ENCODE measurements at places on chromosomes 1 and 21.

DNA sequence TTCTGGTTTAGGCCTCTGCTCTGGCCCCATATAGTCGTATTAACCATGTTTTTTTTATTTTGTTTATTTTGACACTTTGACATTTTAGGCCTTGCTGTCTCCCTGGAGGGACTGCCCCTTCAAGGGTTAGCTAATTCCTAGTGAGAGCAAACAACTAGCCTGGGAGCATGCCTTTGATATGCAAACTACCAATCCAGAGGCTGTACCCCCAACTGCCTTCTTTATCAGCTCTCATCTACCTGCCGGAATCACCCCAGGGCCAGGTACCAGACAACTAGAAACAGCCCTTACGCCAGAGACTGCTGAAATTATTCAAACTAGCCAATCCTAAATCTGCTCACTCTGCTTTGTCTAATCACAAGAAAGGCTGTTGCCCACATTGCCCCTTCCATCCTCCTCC is 13.0 kb upstream of the ST6GALNAC5 start:
- no peak for DNase-seq

- no peak for DNase-seq
Measured at GRCh38 chr1:109609881-109610280, 9.5 kb downstream of the GNAT2 start.

GRCh38 chr1:214609692-214610091 is 6.7 kb downstream of the CENPF start:
- DNase-seq, result no peak

DNA sequence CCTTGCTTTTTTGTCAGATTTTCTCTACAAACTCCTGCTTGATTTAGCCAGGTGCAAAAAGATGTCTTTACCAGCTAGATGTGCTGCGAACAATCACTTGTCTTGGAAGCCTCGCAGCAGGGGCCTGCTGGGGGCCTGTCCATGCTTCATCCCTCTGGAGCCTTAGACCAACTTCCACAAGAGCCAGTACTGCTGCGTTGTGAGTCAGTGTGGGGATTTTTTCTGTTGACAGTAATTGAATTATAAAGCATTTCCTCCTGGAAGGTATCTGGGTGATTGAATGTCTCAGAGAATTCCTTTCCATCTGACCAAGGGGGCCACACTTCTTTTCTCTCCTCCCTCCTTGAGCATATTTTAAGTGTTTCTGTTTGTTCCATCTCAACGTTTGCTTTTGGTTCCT is 40.4 kb upstream of the LDLRAP1 start:
- DNase-seq, result no peak

DNA sequence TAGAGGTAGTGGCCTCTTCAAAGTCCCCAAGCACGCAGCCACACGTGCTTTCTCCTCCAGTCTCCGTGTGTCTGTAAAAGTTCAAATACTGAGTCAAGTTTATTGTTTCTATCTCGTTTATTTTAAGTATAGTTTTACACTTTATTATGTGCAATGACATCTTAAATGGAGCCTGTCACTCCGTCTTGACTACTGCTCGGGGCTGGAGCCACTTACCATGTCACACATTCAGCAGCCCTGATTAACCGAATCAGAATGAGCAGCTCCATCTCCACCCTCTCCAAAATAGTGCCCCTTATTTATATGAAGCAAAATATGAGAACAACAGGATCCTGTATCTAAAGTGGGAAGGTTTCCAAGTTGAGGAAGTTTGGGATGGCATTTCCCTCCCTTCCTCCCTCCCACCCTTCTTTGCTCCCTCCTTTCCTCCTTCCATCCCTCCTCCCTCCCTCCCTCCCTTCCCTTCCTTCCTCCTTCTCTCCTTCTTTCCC is 201.0 kb downstream of the PBX1 start:
- no peak for DNase-seq

DNA sequence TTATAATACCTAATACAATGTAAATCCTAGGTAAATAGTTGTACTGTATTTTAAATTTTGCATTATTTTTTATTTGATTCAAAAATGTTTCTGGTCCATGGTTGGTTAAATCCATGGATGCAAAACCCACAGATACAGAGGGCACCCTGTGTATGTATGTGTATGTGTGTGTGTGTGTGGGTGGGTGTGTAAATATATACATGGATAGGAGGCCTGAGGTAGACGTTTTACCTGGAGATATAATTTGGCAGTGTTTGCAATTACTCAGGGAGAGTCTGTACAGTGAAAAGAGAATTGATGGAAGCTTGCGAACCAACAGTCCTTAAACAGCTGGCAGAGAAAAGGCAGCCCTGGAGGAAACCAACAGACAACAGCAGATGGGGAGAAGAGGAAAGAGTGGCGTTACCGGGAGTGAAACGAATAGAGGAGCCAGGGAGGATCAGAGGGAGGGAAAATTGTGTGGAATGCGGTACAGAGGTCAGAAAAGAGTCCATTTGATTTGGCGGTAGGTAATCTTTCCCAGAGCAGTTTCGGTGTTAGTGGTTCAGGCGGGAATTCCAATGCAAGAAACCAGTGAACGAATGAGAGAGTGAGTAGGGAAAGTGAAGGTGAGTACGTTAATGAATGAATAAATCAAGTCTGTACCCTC is 47.9 kb upstream of the NBL1 start:
- DNase-seq, result no peak

- DNase-seq, result no peak
Measured at GRCh38 chr1:153444078-153444477, 16.4 kb downstream of the S100A7 start.

DNA sequence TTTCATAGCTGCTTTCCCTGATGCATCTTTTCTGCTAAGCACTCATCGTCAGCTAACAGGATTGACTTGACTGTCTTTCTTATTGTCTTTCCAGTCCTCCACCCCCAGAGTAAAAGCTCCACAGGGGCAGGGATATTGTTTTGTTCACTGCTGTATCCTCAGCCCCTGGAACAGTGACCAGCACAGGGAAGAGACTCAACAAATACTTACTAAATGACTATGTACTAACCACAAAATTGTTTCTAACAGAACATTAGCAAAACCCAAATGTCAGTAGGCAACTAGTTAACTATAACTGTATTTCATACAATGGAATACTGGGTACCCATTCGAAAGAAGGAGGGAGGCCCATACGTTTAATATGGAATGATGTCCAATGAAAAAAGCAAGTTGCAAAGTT is 53.0 kb downstream of the BCAR3 start:
- no peak for DNase-seq

GRCh38 chr1:39896909-39897685 is 4.6 kb downstream of the MYCL start:
- no peak for DNase-seq

DNA sequence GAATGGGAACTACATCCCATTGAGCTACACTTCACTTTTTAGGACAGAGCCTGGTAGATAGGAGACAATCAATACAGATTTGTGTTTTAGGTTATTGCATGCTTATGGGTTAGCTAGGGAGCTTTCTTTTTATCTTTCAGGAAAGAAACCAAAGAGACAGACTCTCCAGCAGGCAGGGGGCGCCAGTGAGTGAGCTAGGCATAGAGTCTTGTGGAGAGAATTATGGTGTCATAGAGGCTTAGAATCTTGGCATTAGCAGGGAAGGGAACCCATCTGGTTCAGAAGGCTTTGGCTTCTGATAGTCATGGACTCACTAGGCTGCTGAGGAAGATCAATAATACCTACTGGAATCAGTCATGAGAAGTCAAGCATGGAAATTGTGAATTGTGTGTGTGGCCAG is at the start of gene SMCP:
Gene SMCP (plus strand): TSS at position 281 of the 400 bp plus-strand sequence. CDS start 6,101 bp downstream, outside the sequence.
- no peak for DNase-seq

- DNase-seq, result no peak
Measured at GRCh38 chr1:241323514-241324195, 33.4 kb downstream of the RGS7 start.

DNA sequence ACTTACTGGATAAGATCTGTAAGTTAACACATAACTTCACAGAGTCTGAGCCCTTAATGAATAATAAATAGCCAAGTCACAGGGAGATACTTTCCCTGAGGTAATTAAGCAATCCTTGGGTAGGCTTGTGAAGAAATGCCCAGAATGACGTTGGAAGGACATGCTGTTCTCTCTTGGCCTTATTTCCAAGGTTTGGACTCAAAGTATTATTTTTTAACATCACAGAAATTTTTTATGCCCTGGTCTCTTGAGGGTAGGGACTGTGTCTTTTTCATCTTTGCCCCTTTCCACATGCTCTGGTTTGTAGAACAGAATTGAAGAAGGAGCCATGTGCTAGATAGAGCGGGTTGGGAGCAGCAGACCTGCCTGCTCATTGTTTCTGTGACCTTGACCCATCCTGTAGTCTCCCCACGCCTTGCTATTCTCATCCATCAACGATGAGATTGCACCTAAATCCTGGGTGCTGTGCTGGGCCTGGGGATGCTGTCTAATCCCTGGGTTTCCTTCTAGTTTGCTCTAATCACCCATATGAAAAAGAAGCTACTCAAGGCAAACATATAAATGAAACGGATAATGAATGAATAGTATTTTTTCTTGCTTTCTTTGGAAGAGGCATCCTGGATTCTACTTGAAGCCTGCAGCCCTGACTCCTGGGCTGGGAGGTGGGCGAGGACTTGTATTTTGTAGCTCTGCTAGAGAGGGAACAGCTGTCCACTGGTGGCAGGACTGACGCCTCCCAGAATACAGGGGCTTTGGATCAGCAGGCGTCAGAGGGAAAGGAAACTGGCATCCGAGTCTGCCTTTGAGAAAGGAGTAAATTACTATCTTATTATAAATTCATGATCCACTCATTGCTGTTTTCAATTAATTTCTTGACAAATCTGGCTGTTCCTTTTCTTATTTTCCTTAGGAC is 17.5 kb upstream of the LAMTOR5 start:
- no peak for DNase-seq

DNA sequence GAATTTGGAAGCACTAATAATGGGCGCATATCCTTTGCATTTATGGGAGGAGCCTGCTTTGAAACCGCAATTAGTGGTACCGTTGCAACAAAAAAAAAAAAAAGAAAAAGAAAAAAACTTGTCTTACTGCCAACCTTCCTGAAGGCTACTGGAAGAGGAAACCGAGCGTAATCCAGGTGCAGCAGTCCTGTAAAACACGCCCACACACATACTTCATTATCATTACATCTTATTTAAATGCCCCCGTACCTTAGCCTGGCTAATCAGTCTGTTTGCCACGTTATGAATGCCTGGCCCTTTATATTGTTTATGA is 686 bp upstream of the ZNF281 start:
- no peak for DNase-seq

DNA sequence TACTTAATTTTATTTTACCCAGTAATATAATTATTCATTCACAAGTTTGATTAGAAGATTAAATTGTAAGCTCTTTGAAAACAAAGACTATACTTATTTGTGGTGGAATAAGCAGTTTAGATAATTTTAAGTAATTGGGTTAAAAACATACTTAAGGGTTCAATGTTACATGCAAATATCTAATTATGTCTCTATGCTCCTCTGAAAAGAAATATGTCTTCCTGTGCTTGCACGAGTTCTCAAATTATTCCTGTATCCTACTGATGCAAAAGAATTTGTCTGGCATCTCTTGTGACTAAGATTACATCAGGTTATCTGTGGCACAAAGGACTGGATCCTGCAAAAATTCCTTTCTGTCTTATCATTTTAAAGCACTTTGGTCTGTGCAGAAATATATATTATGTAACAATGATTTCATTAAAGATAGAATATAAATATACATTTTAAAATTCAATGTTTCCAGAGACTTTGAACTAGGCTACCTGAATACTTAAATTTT is 416.7 kb downstream of the COL11A1 start:
- DNase-seq, result no peak

DNA sequence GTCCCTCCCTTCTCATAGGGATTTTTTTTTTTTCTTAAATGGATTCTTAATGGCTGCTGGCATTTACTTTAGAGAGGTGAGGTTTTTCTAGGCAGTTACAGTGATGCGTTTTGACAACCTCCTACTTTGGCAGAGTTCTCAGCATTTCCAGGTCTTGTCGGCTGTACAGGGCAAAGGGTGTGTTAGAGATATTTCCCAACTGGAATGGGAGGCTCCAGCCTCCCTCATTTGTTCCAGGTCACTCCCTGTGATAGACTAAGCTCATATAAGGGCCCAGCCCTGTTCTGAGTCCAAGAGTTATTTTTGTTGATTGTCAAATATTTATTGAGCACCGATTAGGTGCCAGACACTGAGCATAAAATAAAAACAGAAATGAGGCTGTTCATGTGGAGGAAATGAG is 7.6 kb upstream of the XKR8 start:
- no peak for DNase-seq

GRCh38 chr1:61432616-61433388 is 292.1 kb downstream of the TM2D1 start:
- DNase-seq, result no peak

- DNase-seq, result no peak
Measured at GRCh38 chr1:24369801-24370200, 43.8 kb downstream of the STPG1 start.
